ENCODE measurements at places on chromosomes 6 and 20.

- DNase-seq = no peak
These were observed 127.0 kb downstream of the PKHD1 start for GRCh38 chr6:51960419-51960818.

DNA sequence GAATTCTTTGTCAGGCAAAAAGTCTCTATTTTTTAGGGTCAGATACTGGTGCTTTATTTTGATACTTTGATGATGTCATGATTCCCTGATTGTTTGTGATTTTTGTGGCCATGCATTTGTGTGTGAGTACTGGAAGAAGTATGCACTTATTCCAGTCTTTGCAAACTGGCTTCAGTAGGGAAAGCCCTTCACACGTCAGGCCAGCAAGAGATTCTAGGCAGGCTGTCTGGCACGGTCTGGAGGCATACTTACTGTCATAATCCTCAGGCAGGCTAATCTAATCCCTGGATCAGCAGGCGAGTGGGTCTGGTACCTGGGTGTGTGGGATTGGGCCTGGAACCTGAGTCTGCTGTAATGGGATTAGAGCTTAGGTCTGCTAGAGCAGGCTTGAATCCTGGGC, 391.8 kb upstream of the MMS22L start:
- DNase-seq = no peak

GRCh38 chr6:12939314-12939713, 222.7 kb downstream of the PHACTR1 start:
- DNase-seq = no peak

DNA sequence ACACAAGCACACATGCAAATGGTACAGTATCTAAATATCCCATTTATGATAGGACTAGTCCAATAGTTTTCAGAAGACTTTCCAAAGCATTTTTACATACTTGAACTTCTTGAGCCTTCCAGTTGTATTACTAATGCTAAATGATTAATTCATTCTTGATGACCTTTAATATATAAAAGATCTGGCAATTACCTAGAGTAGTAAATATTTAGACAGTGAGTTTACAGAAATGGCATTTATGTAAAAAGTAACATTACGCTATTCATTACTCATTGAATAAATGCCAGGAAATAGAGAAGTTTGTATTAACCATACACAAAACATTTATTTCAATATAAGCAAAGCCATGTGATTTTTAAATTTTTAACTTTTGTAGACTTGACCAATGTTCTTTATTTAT, 158.8 kb downstream of the DST start:
- no peak for DNase-seq

DNA sequence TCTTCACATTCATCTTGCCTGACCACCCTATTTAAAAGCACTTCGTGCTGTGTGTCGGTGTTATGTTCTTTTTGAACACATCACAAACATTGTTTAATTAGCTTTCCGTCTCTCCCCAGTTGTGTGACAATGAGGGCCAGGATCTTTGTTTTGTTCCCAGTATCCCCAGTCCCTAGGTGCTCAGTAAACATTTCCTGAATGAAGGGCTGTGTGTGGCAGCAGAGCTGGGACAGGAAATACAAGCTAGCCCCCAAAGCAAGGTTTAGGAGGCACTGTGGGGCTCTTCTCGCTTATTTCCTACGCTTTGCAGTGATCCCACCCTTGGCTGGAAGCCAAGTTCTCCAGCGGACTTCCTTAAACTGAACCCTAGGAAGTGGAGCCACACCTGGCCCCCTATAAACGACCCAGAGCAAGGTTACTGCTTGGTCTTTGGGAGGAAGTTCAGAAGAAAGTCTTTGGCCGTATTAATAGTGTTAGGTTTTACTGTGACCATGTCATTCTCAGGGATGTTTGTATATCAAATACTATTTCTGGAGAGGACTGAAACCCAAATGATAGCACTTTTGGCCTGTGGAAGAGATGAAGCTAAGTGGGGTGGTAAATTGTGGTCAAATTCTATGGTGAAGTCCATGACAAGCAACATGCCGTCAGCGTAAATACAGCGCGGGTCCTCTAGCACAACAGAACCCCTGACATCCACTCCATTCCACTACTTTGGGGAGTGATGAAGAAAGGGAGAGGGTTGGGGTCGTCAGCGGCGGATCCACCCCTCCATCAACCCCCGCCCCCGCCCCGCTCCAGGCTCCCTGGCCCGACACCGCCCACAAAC, 570 bp upstream of the FANCE start:
- DNase-seq = no peak

- no peak for DNase-seq
These were observed 26.0 kb downstream of the SDCBP2 start for GRCh38 chr20:1302685-1303541.

GRCh38 chr6:53220605-53221004, 72.0 kb upstream of the GCM1 start:
- no peak for DNase-seq

DNA sequence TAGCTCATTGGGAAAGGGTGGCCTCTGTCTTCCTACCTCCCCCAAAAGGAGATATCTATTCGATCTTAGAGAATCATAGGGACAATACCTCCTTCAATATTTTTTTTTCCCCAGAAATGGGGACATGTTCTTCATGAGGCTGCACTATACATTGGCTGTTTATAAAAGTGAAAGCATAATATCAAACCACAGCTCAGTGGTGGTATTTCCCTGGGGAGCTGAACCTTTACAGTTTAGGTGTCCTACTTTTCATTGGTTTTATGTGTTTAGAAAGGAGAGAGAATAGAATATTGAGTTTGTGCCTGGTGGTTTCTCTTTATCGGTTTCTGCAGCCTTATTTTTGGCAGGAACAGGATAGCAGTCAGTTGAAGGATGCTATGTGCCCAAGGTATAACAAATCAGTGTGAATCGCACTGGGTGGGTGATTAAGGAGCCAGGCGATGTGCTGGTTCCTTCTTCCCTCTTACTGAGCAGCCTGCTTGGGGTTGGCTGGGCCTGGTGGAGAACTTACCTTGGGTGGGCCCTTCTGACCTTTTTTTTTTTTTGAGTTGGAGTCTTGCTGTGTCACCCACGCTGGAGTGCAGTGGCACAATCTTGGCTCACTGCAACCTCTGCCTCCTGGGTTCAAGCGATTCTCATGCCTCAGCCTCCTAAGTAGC, 25.2 kb downstream of the UST start:
- DNase-seq = no peak

- no peak for DNase-seq
These were observed 262.9 kb downstream of the TAF4 start for GRCh38 chr20:61802721-61803311.

GRCh38 chr6:221531-222349, 70.5 kb upstream of the DUSP22 start:
- DNase-seq = no peak

DNA sequence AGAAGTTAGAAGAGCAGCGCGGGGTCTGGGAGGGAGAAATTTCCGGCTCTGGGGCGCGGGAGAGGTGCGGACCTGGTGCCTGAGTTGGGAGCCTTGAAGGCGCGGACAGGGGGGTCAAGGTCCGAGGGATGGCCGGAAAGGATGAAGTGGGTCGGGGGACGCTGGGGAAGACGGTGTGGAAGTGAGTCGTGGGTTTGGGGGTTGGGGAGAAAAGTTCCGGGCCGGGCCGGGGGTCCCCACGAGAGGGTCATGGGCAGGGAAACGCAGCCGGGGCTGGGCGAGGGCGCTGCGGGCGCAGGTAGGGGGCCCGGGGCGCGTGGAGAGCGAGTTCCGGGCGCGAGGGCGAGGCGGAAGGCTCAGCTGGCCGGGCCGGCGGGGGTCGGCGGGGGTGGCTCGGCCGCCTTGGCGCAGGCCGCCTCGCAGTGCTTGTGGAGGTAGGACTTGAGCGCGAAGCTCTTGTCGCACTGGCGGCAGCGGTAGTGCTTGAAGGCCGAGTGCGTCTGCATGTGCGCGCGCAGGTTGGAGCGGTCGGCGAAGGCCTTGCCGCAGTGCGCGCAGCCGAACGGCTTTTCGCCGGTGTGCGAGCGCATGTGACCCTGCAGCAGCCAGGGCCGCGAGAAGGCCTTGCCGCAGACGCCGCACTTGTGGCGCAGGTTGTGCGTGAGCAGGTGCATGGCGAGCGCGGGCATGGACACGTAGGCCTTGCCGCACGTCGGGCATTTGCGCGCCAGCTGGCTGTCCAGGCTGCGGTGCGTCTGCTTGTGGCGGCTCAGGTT, 10.5 kb upstream of the SRXN1 start:
- no peak for DNase-seq

GRCh38 chr6:44415449-44415848, 27.9 kb downstream of the CDC5L start:
- no peak for DNase-seq

DNA sequence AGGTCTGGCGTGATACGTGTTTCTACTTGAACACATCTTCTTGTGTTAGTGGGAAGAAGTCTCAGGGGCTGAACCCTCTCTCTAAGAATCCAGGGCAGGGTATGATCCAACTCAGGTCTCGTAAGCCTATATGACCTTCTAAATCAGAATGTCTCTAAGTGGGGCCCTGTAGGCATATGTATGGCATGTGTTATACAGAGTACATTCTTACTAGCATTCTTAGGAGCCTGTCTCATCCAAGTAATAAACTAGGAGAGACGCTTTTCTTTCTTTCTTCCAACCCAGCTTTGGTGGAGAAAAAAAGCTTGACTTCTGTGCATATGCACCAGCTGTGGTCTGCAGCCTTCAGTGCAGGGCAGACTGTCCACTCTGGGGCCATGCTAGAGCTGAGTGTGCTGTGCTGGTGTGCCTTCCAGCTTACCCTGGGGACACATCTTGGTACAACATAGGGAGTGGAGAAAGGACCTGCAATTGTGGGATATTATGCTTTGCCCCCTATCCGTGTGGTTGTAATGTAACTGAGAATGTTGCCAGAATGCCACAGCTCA, 47.3 kb downstream of the L3MBTL3 start:
- DNase-seq = no peak

- DNase-seq = no peak
These were observed 27.5 kb downstream of the TOX2 start for GRCh38 chr20:43942201-43942590.

- DNase-seq = no peak
These were observed 160.9 kb upstream of the AFDN start for GRCh38 chr6:167665698-167666330.

DNA sequence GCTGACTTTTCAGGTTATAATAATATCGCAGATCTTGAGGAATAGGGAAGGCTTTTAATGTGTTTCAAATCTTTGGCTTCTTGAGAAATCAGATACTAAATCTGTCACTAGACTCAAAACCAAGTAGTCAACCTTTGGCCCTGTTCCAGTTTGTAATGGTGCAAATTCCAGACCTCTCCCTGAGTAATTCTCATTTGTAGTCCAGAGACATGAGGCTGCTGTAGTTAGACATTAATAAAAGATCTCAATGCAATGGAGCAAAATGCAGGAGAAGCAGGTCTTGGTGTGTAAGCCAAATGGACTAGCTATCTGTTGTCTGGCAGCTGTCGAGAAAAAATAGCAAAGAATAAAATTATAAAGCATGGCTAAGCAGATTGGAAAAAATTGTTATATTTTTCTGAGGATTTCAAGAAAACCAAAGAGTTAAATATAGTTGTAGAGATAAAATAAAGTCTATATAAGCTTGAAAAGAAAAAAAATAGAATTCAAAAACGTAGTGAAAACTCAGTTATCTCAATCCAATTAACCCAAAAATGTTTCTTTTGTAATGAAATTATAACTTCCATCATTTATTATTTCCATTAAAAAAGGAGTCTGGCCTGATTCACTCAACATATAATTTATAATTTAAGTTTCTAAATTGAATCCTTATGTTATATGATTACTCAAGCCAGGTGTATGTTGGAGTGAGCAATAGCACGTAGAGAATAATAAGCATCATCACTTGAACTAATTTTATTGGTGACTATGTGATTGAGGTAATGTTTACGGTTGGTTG, 161.5 kb upstream of the ADGRB3 start:
- DNase-seq = no peak

DNA sequence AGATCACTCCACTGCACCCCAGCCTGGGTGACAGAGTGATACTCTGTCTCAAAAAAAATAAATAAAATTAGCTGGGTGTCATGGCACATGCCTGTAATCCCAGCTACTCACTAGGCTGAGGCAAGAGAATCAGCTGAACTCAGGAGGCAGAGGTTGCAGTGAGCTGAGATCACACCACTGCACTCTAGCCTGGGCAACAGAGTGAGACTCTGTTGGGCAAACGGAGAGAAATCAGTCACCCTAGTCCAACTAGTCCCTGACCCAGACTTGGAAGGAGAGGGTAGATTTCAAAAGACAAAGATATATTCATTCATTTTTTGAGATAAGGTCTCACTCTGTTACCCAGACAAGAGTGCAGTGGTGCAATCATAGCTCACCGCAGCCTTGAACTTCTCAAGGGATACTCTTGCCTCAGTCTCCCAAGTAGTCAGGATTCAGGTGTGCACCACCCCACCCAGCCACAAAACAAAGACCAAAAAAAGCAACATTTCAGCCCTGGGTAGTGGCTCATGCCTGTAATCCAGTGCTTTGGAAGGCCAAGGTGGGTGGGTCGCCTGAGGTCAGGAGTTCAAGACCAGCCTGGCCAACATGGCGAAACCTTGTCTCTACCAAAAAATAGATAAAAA, 26.2 kb upstream of the NCOA3 start:
- DNase-seq = no peak

DNA sequence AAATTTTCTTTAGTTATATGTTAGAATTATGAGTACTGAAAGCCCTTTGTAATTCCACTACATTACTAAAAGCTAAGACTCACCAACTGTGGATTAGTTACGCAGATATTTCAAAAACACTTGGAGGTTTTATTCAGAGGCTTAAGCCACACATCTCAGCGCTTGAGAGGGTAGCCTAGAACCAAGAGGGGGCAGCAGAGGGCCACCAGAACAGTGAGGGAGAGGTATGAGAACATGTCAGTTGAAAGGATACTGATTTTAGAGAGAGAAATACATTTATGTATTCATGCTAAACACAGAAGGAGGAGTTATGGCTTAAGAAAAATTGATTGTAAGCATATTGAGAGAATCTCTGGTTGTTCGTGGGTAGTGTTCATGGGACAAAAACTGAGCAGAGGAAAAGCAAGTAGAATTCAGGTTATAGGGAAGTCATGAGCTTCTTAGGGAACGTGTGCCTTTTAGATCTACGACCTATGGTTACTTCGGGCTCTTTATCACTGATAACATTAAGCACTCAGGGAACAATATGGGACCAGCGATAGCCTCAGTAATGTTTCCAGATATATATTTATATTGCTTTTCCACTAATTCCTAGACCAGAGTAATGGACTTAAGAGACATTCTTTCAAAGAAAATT, 20.4 kb upstream of the SERINC1 start:
- DNase-seq = no peak
